Activated gamma-delta T cell (primary cell): ENCODE measurements at places on chromosomes 12 and 14.

DNA sequence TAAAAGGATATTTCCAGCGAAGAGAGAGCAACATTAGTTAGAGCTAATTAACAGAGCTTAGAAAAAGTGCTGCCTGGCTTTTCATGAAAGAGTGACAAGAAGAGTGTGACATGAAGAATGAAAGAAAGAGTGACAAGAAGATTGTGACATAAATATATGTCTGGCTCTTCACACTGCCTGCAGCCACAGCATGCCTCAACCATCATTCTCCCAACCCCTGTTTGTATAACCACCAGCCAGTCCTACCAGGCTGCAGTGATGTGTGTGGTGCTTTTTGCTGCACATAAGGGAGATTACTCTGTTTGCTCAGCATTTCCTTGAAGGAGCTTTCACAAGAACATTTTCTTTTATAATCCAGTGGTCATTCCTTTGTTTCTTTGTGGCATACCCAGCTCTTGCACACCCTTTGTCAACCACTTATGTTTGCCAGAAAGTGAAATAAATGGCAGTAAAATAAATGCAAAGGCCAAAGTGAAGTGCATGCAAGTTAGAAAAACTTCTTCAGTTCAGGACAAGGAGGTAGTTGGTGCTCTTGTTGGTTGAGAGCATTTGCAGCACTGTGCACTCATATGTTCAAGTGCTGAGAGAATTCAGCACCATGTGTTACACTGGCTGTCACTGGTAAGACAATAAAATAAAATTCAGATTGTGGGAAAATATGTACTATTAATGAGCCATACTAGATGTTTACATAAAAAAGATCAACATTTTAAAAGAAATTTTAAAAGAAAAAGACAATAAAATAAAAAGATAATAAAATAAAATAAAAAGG is 50.6 kb downstream of the KIF21A start:
- DNase-seq = no peak

GRCh38 chr12:95169368-95169767 is 47.9 kb downstream of the FGD6 start:
- no peak for DNase-seq

- DNase-seq = no peak
These were observed 41.8 kb downstream of the DIO3 start for GRCh38 chr14:101603096-101603495.

DNA sequence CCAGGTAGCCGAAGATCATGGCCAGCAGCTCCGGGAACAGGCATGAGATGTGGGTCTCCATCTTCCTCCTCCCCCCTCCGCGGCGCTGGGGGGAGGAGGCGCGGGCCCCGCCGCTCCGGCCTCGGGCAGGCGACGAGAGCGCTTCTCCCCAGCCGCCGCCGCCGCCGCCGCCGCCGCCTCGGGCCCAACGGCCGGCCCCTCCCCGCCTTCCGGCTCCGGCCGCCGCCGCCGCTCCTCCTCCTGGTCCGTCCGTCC is 448 bp downstream of the FBXL14 start:
- no peak for DNase-seq
